ENCODE measurements at places on chromosomes 6 and 20. TPM values are rescaled to one million over a fixed set of nuclear protein-coding genes. Genes with fewer than 3 reads are reported as not detected.

TREM1 gene
- total RNA-seq = not detected

GRCh38 chr6:81751388-81752083 lies 945 bp downstream of the TENT5A start:
- DNase-seq = peak; percentile 16

- no peak for DNase-seq
Measured at GRCh38 chr20:38001981-38002380, 31.3 kb downstream of the TTI1 start.

NT5E gene
- 57.3 TPM for total RNA-seq

DSP gene
- total RNA-seq = 0.47 TPM

GRCh38 chr6:132746048-132746447 lies 11.7 kb downstream of the VNN2 start:
- no peak for DNase-seq

GRCh38 chr20:2507875-2508630 lies 662 bp downstream of the ZNF343 start:
- no peak for DNase-seq

- DNase-seq = no peak
Measured at GRCh38 chr20:11035211-11035610, 361.4 kb upstream of the JAG1 start.

DNA sequence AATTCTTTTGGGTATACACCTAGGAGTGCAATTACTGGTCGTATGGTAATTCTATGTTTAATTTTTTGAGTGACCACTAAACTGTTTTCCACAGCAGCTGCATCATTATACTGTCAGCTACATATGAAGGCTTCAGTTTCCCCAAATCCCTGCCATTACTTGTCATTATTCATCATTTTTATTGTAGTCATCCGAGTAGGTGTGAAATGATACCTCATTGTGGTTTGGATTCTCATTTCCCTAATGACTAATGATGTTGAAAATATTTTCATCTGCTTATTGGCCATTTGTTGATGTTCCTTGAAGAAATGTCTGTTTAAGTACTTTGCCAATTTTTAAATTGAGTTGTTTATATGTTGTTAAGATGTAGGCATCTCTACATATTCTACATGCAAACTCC lies 633.6 kb upstream of the IMPG1 start:
- DNase-seq = no peak

GRIK2 gene
- total RNA-seq = not detected

DNA sequence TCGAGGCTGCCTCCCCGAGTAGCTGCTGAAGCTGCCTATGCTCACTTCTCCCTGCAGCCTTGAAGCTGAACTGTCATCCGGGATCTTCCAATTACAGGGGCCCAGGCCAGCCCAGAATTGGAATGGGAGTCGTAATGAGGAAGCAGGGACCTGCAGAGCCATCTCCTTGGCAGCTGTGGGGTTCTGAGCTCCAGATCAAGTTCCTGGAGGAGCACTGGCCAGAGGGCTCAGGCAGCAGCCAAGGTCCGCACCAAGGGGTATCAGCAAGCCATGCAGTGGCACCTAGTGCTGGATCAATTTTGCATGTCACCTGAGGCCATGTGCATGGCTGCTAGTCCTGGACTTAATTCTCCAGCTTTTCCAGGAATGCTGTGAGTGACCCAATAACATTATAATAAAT lies 163.2 kb upstream of the TSHZ2 start:
- DNase-seq = no peak

DNA sequence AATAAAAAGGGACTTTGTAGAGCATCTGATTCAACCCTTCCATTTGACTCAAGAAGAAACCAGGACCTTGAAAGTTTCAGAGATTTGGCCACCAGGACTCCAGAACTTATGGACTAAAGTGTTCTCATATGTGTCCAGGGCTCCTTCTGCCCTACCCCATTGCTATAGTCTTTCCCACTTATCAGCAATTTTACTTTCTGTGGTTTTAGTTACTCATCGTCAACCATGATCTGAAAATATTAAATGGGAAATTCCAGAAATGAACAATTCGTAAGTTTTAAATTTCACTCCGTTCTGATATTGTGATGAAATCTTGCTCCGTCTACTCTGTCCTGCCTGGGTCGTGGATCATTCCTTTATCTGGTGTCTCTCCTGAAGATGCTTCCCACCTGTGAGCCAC lies 259.8 kb downstream of the PHACTR1 start:
- DNase-seq = no peak

All from naive thymus-derived CD8-positive, alpha-beta T cell (primary cell).